A172 (cell line): ENCODE measurements at places on chromosomes 12 and 14. TPM values are rescaled to one million over a fixed set of nuclear protein-coding genes. Genes with fewer than 3 reads are reported as not detected.
A peak's percentile ranks its signal among the peaks of the same experiment; 100 is the strongest.

GRCh38 chr12:78376257-78376656 is 488.3 kb upstream of the SYT1 start:
- DNase-seq = no peak

Gene MMP19
- 4.2 and 5.2 TPM in 2 replicates for total RNA-seq

DNA sequence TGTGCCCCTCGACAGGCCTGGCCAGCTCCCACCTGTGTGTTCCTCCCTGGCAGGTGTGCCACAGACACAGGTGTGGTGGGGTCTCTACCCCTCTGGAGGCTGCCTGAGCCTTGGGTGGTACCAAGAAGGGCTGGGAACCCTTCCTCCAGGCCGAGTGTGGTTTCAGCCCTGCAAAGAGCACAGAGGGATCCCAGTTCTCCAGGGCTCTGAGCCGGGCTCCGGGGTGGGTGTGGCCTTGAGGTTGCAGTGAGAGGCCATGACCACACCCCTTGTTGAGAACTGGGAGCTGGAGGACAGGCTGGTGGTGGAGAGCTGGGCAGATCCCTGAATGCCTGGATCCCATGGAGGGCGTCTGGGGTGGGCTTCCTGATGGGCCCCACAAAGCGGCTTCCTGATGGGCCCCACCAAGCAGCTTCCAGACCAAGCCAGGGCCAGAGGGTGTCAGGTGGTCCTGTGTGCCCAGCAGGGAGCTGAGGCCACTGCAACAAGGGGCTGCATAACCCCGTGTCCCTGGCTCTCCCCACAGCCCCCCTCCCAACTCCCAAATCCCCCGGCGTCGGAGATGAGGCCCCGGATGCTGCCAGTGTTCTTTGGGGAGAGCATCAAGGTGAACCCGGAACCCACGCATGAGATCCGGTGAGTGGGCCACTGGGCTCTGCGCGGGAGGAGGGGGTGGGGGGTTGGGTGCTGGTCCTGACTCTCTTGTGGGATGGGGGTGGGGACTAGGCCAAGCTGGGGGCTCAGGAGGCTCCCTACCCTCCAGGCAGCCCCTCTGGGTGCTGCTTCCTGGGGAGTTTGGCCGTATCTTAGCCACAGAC is 16.6 kb downstream of the RFLNA start:
- no peak for DNase-seq

DNA sequence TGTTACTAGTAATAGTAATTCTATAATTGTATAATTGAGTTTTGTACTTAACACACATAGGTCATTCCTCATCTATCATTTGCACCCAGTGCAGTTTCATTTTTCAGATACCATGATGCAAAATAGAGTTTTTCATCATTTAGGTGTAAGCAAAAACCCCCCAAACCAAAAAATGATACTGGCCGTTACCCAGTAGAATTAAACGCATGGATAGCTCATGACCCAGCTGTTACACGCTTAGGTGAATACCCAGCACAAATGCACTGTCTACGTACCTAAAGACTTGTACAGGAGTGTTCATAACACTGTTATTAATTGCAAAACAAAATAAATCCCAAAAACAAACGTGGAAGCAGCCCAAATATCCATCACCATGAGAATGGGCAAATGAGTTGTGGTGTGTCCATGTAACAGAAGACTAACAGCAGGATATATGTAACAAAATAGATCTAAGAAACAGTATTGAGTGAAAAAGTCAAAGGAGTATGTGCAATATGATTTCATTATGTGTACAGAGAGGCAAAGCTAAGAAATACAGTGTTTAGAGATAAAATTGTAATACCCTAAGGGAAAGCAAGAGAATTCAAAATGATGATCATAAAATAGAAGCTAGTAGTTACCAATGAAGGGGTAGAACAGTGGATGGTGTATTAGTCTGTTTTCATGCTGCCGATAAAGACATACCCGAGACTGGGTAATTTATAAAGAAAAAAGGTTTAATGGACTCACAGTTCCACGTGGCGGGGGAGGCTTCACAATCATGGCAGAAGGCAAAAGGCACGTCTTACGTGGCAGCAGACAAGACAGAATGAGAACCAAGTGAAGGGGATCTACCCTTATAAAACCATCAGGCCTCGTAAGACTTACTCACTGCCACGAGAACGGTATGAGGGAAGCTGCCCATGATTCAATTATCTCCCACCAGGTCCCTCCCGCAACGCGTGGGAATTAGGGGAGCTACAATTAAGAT is 49.8 kb downstream of the EID3 start:
- no peak for DNase-seq

GRCh38 chr14:32081901-32082300 is 4.8 kb downstream of the ARHGAP5 start:
- no peak for DNase-seq

Gene ARMH4
- 3.1 and 4.0 TPM in 2 replicates for total RNA-seq

Gene DPF3
- total RNA-seq = 1.3 and 3.2 TPM in 2 replicates

DNA sequence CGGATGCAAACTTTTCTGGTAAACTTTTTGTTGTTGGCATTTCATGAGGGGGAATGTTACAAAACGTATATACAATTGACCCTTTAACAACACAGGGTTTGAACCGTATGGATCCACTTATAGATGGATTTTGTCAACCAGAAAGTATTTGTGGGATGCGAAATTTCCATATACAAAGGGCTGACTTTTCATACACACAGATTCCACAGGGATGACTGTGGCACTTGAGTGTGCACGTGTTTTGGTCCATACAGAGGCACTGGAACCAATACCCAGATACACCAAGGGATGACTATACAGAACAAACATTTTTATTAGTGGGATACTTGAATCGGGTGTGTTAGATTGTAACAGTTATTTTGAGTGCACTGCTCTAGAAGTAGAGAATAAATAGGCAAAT is 29.8 kb upstream of the CCT2 start:
- DNase-seq = peak; percentile 81

GRCh38 chr12:78938341-78939084 is 73.9 kb downstream of the SYT1 start:
- DNase-seq = no peak
